Ascending aorta (tissue), 2 donors: ENCODE measurements at places on chromosomes 5 and 9. TPM values are rescaled to one million over a fixed set of nuclear protein-coding genes. Genes with fewer than 3 reads are reported as not detected.

DNA sequence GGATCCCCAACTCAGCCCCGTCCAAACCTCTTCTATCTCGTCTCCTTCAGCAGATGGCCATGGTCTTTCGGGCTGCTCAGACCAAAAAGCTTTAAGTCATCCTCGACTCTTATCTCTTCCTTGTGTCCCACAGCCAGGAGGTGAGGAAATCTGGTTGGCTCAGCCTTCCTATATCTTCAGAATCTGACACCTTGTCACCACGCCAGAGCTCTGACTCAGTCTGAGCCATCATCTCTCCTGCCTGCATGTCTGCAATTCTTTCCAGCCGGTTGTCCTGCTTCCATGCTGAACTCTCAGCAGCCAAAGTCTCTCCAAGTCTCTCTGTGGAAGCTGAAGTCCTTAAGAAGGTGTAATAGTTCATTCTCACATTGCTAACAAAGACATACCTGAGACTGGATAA, 419.3 kb upstream of the ADAMTS16 start:
- DNase-seq: no peak

DNA sequence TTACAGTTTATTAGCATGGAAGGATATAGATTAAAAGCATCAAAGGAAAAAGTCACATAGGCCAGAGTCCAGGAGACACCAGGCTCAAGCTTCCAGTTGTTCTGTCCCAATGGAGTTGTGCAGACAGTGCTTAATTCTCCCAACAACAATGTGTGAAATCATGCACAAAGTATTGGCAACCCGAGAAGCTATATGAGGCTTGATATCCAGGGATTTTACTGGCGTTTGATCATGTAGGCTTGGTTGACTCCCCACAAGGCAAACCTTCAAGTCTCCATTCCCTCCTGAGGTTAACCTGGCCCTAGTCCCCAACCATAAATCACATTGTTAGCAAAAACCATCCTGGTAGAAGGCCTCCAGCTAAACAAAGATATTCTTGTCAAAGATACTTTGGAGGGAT, 141.5 kb downstream of the ADAMTS19 start:
- no peak for DNase-seq

- DNase-seq: no peak
These were observed 835.4 kb downstream of the SEMA5A start for GRCh38 chr5:8710426-8710930.

DNA sequence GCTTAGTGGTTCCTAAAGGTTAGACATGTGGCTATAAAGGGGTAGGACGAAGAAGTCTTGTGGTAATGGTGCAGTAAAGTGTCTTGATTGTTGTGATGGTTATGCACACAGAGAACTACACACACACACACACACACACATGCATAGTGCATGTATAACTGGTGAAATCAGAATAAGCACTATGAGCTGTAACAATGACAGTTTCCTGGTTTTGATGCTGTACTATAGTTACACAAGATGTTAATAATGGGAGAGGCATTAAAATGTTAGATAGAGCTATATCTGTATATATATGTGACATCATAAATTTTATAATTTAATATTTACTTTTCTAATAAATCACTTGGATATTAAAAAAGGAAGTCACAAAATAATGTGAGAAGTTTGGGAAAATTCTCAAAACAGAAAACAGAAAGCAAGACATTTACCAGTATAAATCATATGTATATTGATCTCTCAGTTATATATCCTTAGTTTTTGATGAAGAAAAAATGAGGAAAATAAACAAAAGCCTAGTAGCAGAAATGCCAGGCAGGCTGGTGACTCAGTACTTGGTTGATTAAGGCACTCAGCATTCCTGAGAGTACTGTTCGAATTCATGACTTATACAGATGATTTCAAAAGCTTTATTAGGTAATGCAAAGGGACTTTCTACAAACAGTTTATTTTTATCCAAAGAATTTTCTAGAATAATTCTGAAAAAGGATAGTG, 350.5 kb upstream of the DAB2 start:
- no peak for DNase-seq

GRCh38 chr9:4973246-4973645, 11.8 kb upstream of the JAK2 start:
- no peak for DNase-seq

GRCh38 chr5:199197-199949, 8.1 kb downstream of the LRRC14B start:
- peak; percentile 45 for DNase-seq

- no peak for DNase-seq
These were observed 153.5 kb upstream of the S1PR3 start for GRCh38 chr9:88837731-88838130.

DNA sequence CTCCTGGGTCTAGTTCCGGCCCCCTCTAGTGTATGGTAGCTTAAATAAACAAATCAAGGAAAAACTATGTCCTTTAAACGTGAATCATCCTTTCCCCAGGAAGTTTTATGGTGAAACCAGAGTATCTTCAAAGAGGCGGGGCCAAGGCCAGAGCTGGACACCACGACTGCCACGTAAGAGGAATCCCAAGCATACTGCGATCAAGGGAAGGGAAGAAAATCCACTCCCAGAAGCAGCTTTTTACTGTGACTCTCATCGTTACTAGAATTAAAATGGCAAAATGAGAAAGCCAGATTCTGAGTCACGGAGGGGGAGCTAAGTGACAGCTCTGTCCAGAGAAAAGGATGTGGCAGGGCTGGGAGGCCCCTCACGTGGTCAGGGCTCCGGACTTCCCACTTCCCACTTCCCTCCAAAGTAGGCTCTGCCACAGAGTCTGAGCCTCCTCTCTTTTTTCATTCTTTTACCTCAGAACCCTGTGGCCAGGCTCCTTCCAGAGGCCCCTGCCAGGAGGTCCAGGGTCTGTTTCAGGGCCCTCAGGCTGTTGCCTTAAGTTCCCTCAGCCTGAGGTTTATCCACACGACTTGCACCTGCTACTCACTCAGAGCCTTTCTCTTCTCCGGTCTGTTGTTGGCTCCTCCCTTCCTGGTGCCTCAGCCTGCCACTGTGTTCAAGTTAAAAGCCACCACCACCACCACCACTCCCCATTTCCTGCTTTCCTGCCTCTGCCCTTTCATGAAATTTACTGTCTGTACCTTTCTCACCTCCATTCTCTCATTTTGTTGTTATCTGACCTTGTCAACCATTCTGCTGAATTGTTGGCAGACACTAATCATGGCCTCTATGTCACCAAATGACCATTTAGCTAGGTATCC, 1.4 kb upstream of the GLRX start:
- DNase-seq: peak; percentile 81

DNA sequence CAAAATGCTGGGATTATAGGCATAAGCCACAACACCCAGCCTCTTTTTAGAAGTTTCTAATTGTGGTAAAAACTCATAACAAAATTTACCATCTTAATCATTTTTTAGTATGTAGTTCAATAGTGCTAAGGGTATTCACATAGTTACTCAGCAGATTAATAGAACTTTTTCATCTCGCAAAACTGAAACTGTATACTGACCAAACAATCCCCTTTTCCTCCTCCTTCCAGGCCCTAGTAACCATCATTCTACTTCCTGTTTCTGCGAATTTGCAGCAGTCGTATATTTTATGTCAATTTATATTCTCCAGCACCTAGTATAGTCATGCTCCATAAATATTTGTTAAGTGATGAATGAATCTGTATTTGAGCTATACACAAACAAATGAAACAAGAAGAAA, 86.3 kb upstream of the ERBIN start:
- DNase-seq: no peak

DNA sequence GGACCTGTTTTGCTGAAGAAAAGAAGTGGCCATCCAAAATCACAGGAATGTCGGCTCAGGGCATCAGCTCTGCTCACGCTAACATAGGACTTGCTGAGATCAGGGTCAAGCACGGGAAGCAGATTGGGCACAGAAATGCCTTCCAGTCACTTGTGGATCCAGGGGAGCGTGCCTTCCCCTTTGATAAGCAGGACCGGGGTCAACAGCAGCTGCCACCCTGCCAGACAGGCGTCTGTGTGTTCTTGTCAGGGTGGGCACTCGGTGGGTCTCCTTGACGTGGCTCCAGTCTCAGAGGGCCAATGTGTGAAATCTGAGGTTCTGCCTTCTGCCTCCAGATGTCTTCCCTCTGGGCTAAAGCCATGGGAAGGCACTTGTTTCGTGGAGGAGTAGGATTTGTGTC, 313.7 kb upstream of the IRX4 start:
- no peak for DNase-seq

DNA sequence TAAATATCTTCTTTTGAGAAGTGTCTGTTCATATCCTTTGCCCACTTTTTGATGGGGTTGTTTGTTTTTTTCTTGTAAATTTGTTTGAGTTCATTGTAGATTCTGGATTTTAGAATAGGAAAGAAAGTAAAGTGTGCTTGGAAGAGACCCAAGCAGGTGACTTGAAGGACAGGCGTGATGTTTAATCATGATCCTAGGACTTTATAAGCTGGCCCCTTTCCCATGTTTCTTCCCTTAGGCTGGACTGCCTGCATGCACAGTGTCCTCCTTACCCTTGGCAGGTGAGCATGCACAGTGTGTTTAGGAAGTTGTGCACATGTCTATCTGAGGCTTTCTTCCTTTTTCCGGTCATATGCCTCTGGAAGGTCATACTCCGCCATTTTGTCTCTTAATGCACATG, 61.3 kb downstream of the ISOC1 start:
- no peak for DNase-seq

GRCh38 chr5:178454821-178455479, 135.2 kb downstream of the COL23A1 start:
- no peak for DNase-seq

GRCh38 chr9:108512426-108513173, 343.2 kb downstream of the ACTL7B start:
- no peak for DNase-seq

DNA sequence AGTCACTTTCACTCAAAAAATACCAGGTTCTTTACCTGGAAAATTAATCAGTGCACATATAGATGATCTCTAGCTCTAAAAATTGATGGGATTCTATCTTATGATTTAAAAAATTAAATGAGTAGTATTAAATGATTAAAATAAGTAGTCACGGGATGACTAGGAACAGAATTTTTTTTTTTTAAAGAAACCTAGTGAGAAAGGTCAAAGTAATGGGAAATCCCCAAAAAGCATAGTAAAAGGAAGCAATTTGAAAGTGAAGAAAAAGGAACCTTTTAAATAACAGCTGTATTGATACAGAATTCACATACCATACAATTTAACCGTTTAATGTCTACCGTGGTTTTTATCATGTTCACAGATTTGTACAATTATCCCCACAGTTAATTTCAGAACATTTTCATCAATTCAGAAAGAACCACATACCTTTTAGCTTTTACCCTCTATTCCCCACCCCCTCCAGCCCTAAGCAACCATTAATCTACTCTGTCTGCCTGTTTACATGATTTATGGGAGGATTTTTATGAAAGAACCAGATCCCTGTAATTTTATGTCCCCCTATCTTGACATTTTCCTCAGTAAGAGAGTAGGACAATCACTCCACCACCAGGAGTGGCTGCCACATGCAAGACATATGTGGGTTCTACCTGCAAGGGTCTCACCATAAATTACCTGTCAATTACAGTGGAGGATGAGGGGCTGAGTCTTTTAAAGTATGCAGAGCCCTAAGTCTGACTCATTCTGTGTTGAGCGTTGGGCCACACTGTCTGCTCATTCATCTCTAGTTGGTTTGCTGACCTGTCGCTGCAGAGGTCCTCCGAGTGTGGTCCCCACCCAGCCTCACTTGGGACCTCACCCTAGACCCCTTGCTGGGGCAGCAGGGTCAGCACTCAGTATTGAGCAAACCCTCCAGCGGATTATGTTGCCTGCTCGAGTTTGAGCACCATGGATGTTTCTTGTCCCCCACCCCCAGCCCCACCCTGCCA, 16.0 kb downstream of the ANKRD33B start:
- no peak for DNase-seq

DNA sequence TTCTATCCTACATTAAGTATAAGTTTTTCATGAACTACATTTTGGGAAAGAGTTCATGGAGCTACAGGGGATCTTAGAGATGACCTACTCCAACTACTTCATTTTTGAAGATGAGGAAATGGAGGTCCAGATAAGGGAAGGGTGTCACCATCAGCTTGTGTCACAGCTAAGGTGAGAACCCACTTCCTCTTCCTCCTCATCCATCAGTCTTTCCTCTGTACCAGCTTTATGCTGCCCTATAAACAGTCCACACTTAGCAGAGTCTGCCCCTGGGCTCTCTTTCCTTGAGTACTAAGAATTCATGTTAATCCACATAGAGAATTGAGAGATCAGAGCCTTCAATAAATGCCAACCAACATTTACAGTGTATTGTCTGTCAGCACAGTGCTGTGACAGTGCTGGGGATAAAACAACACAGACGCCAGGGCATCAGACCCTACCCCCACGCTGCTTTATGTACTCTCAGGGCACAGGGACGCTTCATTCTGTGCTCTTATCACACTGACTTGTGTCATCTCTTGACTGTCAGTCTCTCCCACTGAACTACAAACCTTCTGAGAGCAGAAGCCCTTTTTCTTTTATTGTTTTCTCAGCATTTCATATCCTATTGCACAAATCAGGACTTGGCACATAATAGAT, 22.1 kb downstream of the ADRB2 start:
- no peak for DNase-seq

GRCh38 chr5:177313561-177314259, 2.0 kb upstream of the MXD3 start:
- DNase-seq: no peak

GRCh38 chr5:140551872-140552271, 4.4 kb downstream of the EIF4EBP3 start:
- DNase-seq: no peak

DNA sequence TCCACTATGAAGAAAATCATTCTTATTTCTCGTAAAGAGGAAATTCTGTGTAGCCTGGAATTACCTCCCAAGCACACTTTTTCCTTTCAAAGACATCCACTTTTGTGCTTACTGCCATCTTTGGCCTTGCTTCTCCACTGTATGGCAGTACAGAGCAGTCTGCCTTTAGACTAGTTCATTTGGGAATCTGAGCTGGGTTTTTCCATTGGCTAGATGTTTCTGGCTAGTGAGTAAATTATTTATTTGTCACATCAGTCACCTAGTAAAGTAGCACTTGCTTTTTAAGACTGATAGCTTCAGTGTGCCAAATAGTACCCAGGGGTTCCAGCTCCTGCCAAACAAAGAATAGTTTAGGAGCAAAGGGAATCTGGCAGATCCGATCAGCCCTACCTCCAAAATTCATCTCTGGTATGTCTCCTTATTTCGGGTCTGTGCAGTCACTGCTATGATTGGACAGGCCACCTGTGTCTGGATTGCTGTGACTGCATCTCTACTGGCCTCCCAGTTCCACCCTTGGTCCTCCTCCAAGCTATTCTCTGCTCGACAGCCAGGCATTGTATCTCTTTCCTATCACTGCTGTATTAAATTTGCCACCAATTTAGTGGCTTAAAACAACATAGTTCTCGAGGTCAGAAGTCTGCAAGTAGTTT, 97.6 kb downstream of the NUDT12 start:
- DNase-seq: no peak

GNE gene
- 7.2 TPM for total RNA-seq

CYLC2 gene
- total RNA-seq: not detected

ADAMTSL1 gene
- 12.3 TPM for total RNA-seq

DAPK1 gene
- total RNA-seq: 17.8 TPM

BNC2 gene
- 25.5 TPM for total RNA-seq

PCDHGA8 gene
- total RNA-seq: 3.2 TPM

SOHLH1 gene
- not detected for total RNA-seq

PTPN3 gene
- 4.3 TPM for total RNA-seq

BTNL3 gene
- not detected for total RNA-seq

NUDT12 gene
- total RNA-seq: 6.3 TPM
